Activated CD4-positive, alpha-beta T cell treated with anti-CD3 and anti-CD28 coated beads, Interleukin-2, amount 10 ng/mL, durations not matched to agents 24 days and 14 days (primary cell): ENCODE measurements at places on chromosomes 16 and 17. TPM values are rescaled to one million over a fixed set of nuclear protein-coding genes. Genes with fewer than 3 reads are reported as not detected.

Gene LGALS9C
- not detected in 2 replicates for total RNA-seq

Gene GFAP
- total RNA-seq = not detected in 2 replicates

Gene FOXN1
- total RNA-seq = not detected in 2 replicates

Gene C17orf50
- not detected in 2 replicates for total RNA-seq

Gene SLC4A1
- not detected in 2 replicates for total RNA-seq

Gene NUPR1
- total RNA-seq = not detected in 2 replicates

Gene PLXDC1
- 0.16 and 0.43 TPM in 2 replicates for total RNA-seq

Gene MRPL58
- 73.3 and 74.3 TPM in 2 replicates for total RNA-seq

Gene SRCIN1
- total RNA-seq = 0.21 and 0.26 TPM in 2 replicates

Gene MGAT5B
- 0.21 and 0.51 TPM in 2 replicates for total RNA-seq

Gene XYLT2
- total RNA-seq = 65.3 and 66.5 TPM in 2 replicates

Gene AIPL1
- not detected in 2 replicates for total RNA-seq

Gene MRPL27
- total RNA-seq = 80.5 and 83.3 TPM in 2 replicates

Gene MYO15A
- 0.38 and 0.70 TPM in 2 replicates for total RNA-seq

Gene LDHD
- total RNA-seq = 0.09 and 0.24 TPM in 2 replicates

Gene ASGR1
- total RNA-seq = 1.8 and 1.9 TPM in 2 replicates

Gene KRTAP9-8
- total RNA-seq = not detected in 2 replicates

Gene MLST8
- total RNA-seq = 65.2 and 70.3 TPM in 2 replicates

Gene CRHR1
- not detected in 2 replicates for total RNA-seq

Gene QPRT
- total RNA-seq = 5.8 and 6.3 TPM in 2 replicates

Gene SLC12A3
- not detected in 2 replicates for total RNA-seq

Gene ACSM2A
- total RNA-seq = 0.17 TPM in 1 of 2 replicates, not detected in the other

Gene TMEM88
- total RNA-seq = 6.1 and 7.1 TPM in 2 replicates

Gene STH
- total RNA-seq = not detected in 2 replicates

Gene OTOP3
- not detected in 2 replicates for total RNA-seq

Gene ARL5C
- total RNA-seq = not detected in 2 replicates

Gene RNF222
- not detected in 2 replicates for total RNA-seq

Gene KRT16
- total RNA-seq = not detected in 2 replicates

Gene OR3A3
- total RNA-seq = not detected in 2 replicates

Gene TP53TG3B
- not detected in 2 replicates for total RNA-seq

Gene MILR1
- total RNA-seq = 0.28 TPM in 1 of 2 replicates, not detected in the other

Gene FAHD1
- 20.2 and 21.7 TPM in 2 replicates for total RNA-seq

Gene TBC1D3K
- not detected in 2 replicates for total RNA-seq

Gene ERI2
- 15.1 and 15.7 TPM in 2 replicates for total RNA-seq

Gene DHX40
- total RNA-seq = 17.0 and 20.5 TPM in 2 replicates

Gene ABCC11
- total RNA-seq = 0.12 TPM in 1 of 2 replicates, not detected in the other

Gene ENPP7
- total RNA-seq = 0.09 TPM in 1 of 2 replicates, not detected in the other

Gene TMEM114
- not detected in 2 replicates for total RNA-seq

Gene KRTAP9-2
- not detected in 2 replicates for total RNA-seq

Gene SUPT6H
- 100 and 108 TPM in 2 replicates for total RNA-seq

Gene CACNA1H
- total RNA-seq = 0.05 and 0.07 TPM in 2 replicates

Gene GID4
- total RNA-seq = 9.6 and 11.3 TPM in 2 replicates

Gene KRTAP9-4
- total RNA-seq = not detected in 2 replicates

Gene KCNJ12
- total RNA-seq = not detected in 2 replicates

Gene TMEM235
- not detected in 2 replicates for total RNA-seq

Gene CCL8
- total RNA-seq = not detected in 2 replicates

Gene INPP5K
- 19.1 and 21.0 TPM in 2 replicates for total RNA-seq

Gene TMEM238L
- not detected in 2 replicates for total RNA-seq

Gene BBS2
- 8.5 and 10.9 TPM in 2 replicates for total RNA-seq

Gene CMTM2
- total RNA-seq = 0.51 and 0.95 TPM in 2 replicates

Gene SLFN13
- total RNA-seq = 34.5 and 36.8 TPM in 2 replicates

Gene UNC45B
- not detected in 2 replicates for total RNA-seq

Gene CDRT15
- not detected in 2 replicates for total RNA-seq

Gene STAT5A
- total RNA-seq = 346 and 348 TPM in 2 replicates

Gene AXIN2
- total RNA-seq = 4.8 and 5.2 TPM in 2 replicates

Gene CD7
- 413 and 415 TPM in 2 replicates for total RNA-seq

Gene OR1F1
- not detected in 2 replicates for total RNA-seq
